ENCODE measurements at places on chromosomes 7 and 10.

DNA sequence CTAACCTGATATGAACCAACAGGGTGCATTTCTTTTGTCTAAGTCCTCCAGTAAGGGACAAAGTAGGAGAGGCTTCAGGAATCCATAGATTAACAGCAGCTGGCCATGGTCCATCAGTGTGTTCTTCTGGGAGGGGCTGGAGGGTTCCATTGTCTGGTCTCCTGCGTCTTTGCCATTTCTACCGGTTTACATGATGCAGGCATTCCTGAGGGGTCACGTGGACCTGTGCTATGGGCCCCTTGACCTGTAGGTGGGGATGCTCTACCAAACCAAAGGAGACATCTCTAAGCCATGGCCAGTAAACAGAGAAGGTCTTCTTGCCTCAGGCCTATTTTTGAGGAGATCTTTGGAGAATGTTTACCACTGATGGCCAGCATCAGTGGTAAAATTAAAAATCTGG, 28.7 kb upstream of the HABP2 start:
- DNase-seq: no peak

DNA sequence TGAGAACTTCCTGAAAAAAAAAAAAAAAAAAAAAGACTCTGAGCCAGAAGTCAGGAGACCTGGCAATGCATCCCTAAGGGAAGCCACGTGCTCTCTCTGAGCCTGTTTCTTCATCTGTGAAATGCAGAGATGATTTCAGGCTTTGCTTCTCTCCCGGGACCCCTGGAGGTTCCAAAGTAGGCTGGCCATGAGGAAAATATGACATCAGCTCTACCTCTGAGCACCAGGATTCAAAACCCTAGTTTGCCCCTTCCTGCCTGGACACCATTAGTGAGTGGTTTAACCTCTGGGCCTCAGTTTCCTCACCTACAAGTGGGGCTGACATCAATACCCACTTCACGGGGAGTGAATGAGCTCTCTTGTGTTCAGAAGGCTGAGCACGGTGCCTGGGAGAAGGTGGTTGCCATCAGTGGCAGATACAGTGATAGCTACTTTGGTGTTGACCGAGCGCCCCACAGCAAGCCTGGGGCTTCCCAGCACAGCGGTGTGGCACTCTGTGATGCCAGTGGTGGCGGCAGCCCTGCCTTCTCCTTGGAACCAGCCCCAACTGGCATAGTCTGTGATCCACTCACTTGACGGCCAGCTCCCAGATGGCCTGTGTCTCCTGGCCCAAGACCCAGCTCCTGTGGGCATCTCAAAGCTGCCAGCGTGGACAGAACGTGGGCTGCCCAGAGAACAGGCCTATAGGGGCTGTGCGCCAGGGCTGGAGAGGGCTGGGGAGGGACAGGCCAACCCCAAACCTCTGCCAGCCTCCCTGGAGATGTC, 153.1 kb upstream of the UNC5B start:
- peak; percentile 31 for DNase-seq

GRCh38 chr10:117539903-117540639, 2.5 kb upstream of the EMX2 start:
- no peak for DNase-seq

DNA sequence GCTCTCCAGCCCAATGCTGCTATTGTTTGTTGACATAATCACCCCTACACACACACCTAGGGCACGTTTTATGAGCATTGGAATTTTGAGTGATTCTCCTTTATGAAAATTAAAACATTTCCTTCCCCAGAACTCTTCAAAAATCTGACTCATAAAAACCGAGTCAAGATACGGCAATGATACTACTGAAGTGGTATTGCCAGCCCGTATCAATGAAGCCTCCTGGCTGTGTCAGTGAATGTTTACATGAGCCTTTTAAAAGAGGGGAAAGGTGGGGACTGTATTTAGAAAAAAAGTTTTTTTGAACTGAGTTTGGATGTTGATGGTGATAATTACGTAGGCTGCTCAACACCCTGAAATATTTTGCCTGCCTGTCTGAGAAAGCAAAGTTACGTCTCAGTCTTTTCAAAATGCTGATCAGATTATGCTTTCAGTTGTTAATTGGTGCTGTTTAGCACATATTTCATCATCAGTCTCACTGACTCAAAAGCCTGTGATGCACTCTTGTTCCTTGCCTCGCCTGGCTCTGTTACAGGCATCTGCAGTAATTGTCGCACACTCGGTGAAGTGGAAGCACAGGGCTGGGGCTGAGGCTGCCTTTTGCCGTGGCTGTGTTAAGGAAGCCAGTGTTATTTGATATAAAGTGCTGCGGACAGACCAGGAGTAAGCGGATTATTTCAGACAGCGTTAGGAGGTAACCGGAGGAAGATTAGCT, 157.4 kb upstream of the TCF7L2 start:
- peak; percentile 58 for DNase-seq

- DNase-seq: peak; percentile 87
These were observed 85.2 kb upstream of the SEMA3C start for GRCh38 chr7:81004098-81004497.

DNA sequence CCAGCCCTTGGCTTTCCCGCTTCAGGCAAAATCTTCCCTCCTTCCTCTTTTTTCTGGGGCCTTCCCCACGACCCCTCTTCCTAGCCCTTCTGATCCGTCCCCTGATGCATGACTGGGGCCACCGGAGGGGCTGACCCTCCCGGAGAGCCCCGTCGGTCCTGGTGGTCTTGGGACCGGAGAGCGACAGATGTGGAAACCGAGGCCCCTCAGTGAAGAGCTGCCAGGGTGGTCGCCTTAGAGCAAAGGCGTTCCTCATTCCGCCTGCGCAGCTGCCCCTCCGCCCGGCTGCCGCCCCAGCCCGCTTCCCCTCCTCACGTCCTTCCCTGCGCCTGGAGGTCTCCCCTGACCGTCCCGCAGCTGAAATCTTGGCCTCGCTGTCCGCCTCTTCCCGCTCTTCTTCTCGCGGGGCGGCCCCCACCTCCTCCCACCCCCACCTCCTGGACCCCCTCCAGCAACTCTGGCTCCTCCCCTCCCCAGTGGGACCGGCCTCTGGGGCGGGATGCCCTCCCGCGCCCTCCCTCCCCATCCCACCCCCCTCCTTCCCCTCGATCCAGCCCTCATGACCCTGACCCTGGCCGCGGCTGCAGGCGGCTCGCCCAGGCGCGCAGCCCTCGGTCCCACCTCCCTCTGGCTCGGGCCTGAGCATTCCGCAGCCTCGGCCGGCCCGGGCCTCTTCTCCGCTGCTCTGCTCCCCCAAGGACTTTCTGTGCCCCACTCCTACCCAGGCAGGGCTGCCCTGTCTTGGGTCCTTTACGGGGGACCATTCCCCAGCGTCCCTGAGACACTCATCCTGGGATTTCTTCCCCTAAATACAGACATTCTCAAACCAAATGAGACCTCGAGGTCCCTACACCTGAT, at the start of gene RARRES2:
TSS of gene RARRES2 (minus strand) at position 367 of the 858 bp plus-strand sequence. CDS start 1,020 bp downstream, outside the sequence.
- no peak for DNase-seq

DNA sequence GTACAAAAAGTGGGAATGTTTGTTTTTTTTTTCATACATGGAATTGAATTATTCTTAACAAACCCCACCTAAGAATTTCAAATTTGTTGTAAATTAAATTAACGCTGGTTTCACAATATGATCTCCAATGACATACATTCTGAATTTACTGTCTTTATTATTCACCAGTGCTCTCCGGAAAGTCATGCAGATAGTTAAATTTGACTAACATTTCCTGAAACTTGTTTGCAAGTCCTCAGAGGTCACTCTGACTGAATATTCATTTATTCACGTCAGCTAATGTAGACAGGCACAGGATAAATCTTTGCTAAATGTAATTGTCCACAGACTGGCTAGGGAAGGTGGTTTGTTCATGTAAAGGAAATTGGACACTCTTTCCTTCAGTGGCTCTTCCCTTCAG, 730.4 kb downstream of the PHTF2 start:
- no peak for DNase-seq

DNA sequence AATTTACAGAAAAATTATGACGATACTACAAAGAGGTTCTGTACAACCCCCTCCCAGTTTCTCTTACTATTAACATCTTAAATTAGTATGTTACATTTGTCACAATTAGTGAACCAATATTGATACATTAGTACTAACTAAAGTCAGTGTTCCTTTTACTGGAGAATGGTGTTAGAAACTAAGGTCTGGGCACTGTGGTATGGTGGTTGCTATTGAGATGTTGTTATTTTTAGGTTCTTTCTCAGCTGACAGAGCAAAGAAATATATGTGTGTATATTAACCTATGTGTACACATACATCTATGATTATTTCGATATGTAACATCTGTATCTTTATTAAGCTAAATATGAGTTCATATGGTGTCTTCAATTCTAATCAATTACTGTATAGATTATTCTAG, 11.7 kb upstream of the CFTR start:
- DNase-seq: no peak

- DNase-seq: no peak
These were observed 41.3 kb upstream of the PPP2R2D start for GRCh38 chr10:131859341-131860020.

- no peak for DNase-seq
These were observed 65.6 kb upstream of the PDGFA start for GRCh38 chr7:585229-585711.

- no peak for DNase-seq
These were observed 22.6 kb downstream of the SLIT1 start for GRCh38 chr10:97163181-97163580.

DNA sequence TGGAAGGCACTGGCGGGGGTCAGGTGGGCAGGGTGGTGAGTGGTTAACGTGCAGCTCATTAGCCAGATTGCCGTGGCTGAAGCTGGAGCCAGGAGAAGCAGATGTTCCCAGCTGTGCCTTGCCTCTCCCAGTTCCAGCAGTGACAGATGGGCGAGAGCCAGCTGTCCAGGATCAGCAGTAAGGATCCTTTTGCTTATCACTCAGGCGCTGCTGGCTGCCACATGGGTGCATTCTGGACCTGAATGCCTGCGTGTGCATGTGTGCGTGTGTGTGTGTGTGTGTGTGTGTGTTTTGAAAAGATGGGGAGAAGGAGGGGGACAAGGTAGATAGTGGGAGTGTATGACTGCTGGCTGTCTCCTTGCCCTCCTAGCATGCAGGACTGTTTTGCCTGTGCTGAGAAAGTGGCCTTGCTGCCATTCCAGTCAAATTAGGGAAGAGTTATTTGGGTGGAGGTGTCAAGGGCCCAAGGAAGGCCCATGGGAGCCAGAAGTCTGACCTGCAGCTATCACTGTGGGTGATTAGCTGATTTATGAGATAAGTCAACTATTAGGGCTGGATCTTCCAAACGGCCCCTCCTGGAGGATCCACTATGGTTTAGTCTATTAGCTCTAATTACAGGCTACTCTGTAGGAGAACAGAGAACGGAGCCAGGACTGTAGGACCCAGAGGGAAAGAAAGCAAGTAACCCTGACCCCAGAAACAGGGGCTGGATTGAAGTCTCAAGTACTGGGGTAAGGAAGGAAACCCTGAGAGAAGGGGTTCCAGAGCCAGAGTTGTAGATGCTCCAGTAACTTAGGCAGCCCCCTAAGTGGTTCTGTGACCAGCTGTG, 3.3 kb downstream of the EPHA1 start:
- DNase-seq: no peak

DNA sequence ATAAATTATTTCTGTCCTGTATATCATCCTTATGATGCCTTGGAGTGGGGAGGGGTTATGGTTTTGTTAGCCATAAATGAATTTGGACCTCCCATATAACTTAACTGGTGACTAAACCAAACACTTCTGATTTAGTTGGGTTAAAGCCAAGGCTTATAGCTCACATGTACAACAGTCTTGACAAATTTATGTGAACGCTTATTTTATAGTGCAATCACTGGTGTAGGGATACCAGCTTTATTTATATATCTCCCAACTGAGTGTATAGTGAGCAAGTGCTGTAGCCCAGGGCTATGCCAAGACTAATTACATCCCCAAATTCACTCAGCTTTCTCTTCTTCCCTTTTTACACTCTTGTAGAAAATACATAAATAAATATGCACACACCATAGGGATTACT, 956.2 kb downstream of the SORCS3 start:
- DNase-seq: no peak

DNA sequence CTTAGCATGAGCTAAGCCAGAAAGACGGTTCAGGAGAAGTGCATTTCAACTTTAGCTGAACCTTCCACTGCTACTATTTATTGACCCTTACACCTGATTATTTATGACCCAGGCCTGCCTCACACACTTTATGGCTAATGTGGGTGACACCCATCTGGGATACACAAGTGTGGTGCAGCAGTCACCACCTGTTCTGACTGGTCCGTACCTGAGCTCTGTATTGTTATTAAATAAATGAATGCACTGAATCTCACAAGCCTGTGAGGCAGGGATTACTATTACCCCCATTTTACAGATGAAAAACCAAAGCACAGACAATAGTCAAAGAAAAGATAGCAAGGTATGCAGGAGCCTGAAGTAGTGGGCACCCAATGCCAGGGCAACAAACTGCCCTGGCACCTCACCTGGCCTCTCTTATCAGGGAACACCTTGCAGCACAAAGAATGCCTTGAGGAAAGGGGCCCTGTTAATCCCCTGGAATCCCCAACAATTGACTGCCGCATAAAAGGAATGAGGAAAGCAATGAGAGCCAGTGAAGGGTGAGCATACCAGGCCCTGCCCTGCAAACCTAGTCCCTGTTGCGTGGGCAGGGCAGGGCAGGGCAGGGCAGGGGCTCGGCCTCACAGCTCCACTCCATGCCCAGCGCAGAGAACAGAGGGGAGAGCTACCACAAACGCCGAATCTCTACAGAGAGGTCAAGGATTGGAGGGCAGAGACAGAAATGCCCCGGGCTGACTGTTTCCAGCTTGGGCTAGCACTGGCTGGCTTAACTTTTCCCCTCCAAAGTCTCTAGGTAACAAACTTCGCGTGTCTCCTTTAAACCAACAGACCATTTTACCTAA, 1.3 kb downstream of the ANXA11 start:
- no peak for DNase-seq

DNA sequence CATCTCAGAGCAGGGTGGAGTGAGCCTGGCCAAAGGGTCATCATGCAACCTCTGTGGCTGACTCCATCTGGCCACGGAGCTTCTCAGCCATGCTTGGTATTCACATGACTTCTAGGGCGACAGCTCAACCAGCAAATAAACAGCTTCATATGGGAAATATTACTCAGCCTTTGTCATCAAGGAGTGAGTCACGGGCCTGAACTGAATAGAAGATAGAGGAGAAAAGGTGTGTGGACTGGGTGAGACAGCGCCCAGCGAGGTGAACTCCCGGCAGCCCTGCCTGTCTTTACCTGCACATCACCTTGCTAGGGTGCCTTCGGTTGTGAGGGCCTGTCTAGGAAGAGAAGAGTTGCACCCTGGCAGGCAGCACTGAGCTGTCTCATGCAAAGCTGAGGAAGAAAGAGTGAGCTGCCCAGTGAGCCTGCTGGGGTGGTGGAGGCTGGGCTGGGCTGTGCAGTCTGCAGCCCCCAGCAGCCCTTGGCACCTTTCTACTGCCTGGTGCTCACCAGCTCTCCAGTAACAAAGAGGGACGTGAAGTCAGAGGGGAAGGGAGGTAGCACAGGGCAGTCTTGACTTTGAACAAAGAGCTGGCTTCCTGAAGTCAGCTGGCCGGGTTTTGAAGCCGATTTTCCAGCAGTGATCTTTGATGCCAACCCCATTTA, 114.2 kb downstream of the EGFR start:
- DNase-seq: peak; percentile 97

DNA sequence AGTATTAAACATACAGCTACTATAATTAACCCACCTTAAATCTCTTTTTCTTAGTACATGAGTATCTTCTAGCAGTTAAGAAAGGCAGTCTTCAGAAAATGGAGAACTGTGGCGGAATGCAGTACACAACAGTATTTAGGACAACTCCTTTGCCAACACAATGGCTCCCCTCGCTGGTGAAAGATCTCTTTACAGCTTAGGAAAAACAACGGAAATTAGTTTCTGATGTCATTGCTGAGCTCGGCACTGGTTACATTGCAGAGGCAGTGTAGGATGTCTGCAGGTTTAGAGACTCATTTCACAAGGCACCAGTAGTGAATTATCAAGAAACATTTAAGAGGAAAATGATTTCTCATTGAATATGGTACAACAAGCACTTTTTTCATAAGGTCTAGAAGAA, 43.4 kb downstream of the GLRX3 start:
- peak; percentile 62 for DNase-seq

Measured in stromal cell of bone marrow (primary cell).